Kidney epithelial cell (primary cell): ENCODE measurements at places on chromosomes 5 and 9.

GRCh38 chr5:59792983-59793585 lies 100.4 kb downstream of the PDE4D start:
- DNase-seq, result peak; percentile 82

- no peak for DNase-seq
These were observed 14.8 kb upstream of the DMRT1 start for GRCh38 chr9:826500-827280.

- no peak for DNase-seq
These were observed 97.9 kb downstream of the ITGA1 start for GRCh38 chr5:52885614-52886013.

- DNase-seq, result no peak
These were observed 401.3 kb downstream of the BNC2 start for GRCh38 chr9:16469184-16469583.

DNA sequence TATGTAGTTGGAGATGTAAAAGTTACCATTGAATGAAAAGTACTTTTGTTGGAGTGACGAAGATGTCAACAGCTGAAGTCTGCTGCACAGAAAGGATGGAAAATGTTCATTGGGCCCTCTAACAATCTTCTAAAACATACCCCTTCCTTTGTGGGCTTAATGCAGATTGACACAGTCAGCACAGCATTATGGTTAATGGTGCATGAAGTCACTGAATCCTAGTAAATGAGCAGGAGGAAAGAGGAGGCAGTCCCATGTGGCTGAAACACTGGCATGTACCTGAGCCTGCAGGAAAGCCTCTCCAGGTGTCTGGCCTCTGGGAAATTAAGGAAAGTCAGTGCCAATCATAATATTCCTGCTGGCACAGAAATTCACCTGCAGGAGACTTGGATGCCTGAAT lies 153.8 kb downstream of the ARL15 start:
- DNase-seq, result no peak

GRCh38 chr9:125524583-125525355 lies 182.2 kb downstream of the MAPKAP1 start:
- no peak for DNase-seq
